RPMI7951 (cell line): ENCODE measurements at places on chromosomes 1 and 21. TPM values are rescaled to one million over a fixed set of nuclear protein-coding genes. Genes with fewer than 3 reads are reported as not detected.

DNA sequence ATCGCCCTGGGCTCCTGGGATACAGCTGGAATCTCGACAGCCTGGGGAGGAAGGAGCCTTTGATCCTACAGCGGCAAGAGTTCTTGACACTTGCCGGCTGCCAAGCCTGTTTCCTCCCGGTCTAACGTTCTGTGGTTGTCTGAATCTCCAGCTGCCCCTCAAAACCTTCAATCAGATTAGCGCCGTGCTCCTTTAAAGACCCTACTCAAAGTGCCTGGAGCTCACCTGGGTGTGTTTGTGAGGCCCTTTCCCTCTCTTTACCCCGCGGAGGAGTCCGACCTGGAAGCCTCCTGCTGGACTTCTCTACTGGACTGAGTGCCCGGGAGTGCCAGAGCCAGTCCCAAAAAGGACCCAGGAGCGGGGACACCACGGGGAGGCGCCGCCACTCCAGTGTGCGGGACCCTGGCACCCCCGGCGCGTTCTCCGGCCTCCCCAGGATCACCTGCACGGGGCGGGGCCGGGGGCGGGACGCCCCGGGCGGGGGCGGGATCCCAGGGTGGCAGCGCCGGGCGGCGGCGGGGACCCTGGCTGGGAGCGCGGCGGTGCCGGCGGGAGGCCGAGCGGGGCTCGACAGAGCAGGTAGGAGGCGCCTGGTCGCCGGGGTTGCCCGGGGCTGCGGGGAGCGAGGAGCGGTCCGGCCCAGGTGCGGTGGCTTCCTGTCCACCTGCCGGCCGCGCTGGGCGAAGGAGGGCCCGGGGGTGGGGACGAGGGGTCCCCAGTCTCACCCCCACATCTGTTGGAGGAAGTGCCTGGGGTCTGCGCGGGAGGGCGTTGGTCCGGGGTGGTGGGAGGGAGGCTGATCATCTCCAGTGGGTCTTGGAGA, at the start of gene NCMAP:
TSS of gene NCMAP (plus strand) at position 497 of the 823 bp plus-strand sequence. CDS start 39,344 bp downstream, outside the sequence.
- DNase-seq = no peak

GRCh38 chr1:45236136-45236535, 29.7 kb upstream of the ZSWIM5 start:
- DNase-seq = no peak

DNA sequence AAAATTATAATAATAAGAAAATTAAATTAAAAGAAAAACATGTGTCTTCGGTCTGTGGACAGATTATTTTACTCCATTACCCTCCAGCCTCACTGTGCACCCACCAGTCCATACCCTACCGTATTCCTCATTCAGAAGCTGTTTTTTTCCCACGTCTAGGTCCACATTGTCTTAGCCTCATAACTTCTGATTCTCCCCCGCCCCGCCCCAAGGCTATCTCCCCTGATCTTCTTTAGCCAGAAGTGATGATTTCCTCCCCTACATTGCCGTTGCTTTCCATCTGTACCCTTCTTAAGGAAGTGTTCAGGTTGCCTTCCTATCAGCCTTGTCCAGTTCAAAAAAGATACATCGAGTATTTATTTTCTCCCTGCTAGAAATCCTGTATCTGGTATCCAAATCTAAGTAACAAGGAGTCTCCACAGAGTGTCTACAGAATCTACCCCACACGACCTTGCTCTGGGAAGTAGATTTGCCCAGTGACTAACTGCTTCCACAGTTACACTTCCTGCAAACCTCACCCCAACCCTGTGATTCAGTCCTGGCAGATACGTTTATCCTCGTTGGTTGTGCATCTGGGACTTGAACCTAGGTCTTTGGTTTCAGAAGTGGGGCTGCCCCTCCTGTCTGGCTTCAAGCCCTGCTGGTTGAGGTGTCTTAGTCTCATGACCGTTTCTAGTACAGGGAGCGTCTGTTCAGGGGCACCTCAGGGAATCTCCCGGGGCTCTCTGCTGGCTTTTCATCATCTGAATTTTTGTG, 470.2 kb downstream of the CAMTA1 start:
- peak; percentile 62 for DNase-seq

The NTMT2 gene
- not detected in 2 replicates for total RNA-seq

The PGBD5 gene
- under 0.01 and 0.10 TPM in 2 replicates for total RNA-seq

The COL8A2 gene
- total RNA-seq = 0.88 and 0.96 TPM in 2 replicates
